ENCODE measurements at places on chromosomes 13 and 19.

- peak; percentile 88 for DNase-seq
These were observed 46.8 kb downstream of the PTPRS start for GRCh38 chr19:5293612-5294378.

GRCh38 chr13:109737606-109738005 is 48.8 kb downstream of the IRS2 start:
- no peak for DNase-seq

- DNase-seq = no peak
These were observed 422 bp downstream of the ZNF71 start for GRCh38 chr19:56595548-56595899.

GRCh38 chr13:25167382-25168174 is 4.5 kb downstream of the AMER2 start:
- DNase-seq = no peak
